Activated CD4-positive, alpha-beta T cell treated with anti-CD3 and anti-CD28 coated beads, Interleukin-2, Interleukin-4, amounts not matched to agents 100 ng/mL and 50 ng/mL, durations not matched to agents 16 hours and 8 hours (primary cell): ENCODE measurements at places on chromosomes 1 and 21.

- DNase-seq, result no peak
Observed at GRCh38 chr1:1079408-1080121, 5.5 kb upstream of the RNF223 start.

DNA sequence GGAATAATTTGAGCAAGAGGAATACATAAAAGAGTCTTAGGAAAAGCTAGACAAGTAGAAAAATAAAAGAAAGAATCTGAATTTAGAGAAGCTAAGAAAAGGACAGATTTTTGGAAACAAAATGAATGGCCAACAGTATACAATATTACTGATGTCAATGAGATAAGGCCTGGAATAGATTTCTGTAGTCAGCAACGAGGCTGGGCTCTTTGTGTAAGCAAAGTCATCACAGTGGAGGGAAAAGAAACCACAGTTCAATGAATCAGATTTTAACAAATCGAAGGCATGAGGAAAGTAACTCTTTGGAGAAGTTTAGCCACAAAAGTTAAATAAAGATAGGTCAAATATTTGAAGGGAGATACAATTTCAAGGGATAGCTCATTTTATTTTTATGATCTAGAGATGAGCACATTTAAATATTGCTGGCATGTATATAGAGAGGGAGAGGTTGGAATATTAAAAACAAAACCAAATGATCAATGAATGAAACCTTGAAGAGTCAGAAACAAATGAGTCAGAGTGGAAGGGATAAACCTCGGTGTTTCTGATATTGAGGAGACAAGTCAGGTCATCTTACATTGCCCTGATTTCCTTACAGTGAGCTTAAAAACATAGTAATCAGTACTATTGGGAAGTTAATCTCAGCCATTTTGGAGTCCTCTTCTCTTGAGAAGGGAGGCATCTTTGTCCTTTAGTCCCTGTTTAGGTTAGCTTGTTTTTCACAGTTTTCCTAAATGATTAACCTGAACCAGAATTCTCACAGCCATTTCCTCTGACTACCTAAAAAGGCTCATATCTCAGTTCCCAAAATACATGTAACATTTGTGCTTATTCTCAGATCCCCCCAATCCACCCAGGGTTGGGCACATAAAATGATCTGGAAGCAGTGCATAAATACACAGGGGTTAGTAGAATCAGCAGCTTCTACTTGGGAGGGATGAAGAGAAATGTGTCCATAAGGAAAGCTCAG is 620.0 kb upstream of the B3GALT2 start:
- DNase-seq, result peak; percentile 46

DNA sequence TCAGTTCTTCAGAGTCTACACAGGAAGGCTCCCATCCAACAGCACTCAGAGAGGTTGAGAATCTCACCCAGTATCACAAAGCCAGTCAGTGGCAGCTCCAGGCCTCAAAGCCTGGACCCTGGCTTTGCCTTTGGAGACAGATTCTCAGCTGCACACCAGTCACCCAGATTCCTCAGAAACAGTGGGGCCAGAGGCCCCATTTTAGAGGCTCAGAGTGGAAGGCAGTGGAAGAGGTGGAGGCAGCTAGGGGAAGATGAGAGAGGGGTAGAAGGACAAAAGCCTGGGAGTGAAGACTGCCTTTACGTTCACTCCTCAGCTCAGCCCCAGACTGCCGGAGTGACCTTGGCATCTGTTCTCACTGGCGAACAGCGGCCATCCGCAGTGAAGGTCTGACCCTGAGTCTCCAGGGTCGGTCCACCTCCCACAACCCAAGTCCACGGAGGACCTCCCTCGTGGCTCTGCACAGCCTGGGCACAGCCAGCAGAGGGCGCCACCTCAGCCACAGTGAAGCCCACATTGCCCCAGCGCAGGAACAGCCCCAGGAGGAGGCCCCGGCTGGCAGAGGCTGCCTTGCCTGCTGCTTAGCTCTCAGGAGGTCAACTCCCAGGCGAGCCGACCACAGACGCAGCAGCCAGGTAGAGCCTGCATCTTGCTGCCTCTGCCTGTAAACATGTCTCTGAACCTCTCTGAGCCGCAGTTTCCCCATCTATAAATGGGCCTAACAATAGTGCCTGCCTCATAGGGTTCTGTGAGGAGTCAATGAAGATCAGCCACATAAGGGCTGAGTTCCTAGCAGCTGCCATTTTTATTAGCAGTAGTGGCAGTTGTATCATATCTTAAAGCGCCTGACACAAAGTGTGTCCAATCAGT is 5.9 kb upstream of the FNDC5 start:
- peak; percentile 70 for DNase-seq

GRCh38 chr1:109067883-109068282 is 7.9 kb downstream of the TAF13 start:
- DNase-seq, result no peak

- no peak for DNase-seq
Observed at GRCh38 chr1:227928811-227929375, 18.8 kb downstream of the WNT9A start.

- DNase-seq, result no peak
Observed at GRCh38 chr1:30014031-30014430, 709.4 kb downstream of the MATN1 start.

GRCh38 chr1:77781683-77782082 is 2.2 kb downstream of the MIGA1 start:
- no peak for DNase-seq

GRCh38 chr1:192609110-192610079 is 26.6 kb upstream of the RGS13 start:
- peak; percentile 78 for DNase-seq

DNA sequence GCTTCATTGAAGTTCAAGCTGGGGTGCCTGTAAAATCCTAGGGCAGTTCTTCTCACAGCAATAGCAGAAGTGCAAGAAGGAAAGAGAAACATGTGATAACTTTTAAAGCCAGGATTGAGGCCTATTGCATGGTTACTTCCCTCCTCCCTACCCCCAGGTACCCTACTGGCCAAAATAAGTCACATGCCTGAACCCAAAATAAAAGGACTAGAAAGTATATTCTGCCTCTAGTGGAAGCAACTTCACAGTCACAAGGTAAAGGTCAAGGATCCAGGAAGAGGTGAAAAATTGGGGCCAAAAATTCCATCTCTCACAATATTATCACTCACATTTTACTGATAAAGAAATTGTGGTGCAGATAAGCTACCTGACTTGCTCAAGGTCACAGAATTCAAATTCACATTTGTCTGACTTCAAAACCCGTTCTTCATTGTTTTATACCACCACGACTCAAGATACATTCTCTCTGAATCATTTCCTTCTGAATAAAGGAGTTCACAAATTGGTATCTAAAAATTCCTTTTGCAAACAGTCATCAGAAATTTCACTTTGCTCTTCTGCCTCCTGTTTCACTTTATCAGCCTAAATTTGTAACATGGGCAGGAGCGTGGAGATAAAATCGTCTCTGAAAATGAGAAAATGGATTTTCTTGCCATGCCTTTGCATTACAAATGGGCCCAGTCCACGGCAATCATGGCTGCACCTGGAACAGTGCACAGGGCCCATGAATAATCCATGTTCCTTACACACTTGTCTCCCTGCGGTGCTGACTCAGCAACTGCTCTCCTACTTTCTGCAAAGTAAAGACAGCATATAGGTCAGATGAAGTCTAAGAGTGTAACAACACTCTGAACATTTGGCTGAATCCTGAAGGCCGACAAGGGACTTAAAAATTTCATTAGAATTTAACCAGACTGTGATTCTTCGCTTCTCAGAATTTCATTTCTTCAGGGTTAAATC is 485.3 kb upstream of the NFIA start:
- no peak for DNase-seq
